Activated naive CD8-positive, alpha-beta T cell treated with anti-CD3 and anti-CD28 coated beads, Interleukin-2, amount 50 U/mL, for 24 hours (primary cell): ENCODE measurements at places on chromosomes 3 and 15.

DNA sequence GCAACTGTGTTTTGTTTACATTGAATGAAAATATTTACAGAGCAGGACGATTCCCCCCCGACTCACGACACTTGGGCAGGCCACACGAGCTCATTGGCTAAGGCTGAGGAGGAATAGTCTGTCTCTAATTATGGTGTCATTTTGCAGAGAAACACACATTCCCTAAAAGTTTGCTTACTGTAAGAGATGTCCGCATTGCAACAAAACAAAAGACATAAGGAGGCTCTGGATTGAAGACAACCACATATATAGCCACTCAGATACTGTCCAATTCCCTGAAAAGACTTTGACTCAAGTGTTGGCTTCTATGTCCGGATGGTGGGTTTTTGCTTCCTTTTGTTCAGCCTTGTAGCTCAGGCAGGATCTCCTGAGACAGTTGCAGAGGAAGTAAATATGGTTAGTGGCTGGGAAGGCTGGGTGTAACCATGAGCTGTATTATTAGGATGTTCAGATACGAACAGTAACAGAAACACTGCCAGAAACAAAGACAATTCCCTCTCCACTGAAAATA, 170.4 kb downstream of the KLHL25 start:
- peaks cover 6% of the 10 kb centered on the region for H3K4me1 ChIP-seq
- H3K4me3 ChIP-seq, result peak overlapping the region; percentile 4
- H3K27ac ChIP-seq, result peak overlapping the region; percentile 5
- H3K27me3 ChIP-seq, result no peaks in the 10 kb centered on the region
- no peak for DNase-seq

GRCh38 chr15:78988361-78988911, 43.6 kb upstream of the CTSH start:
- H3K27ac ChIP-seq, result no peak overlapping the region
- DNase-seq, result no peak
- no peaks in the 10 kb centered on the region for H3K36me3 ChIP-seq
- peaks cover 8% of the 10 kb centered on the region for H3K27me3 ChIP-seq
- no peak overlapping the region for H3K4me3 ChIP-seq
- H3K4me1 ChIP-seq, result peaks cover 3% of the 10 kb centered on the region

- no peak for DNase-seq
- no peak overlapping the region for H3K27ac ChIP-seq
- no peaks in the 10 kb centered on the region for H3K27me3 ChIP-seq
- no peaks in the 10 kb centered on the region for H3K4me1 ChIP-seq
- no peak overlapping the region for H3K4me3 ChIP-seq
- no peaks in the 10 kb centered on the region for H3K36me3 ChIP-seq
Observed at GRCh38 chr15:58433597-58434333, 2.0 kb downstream of the LIPC start.

GRCh38 chr15:99303907-99304306, 52.6 kb downstream of the LRRC28 start:
- no peak for DNase-seq
- H3K27me3 ChIP-seq, result no peaks in the 10 kb centered on the region
- peaks cover 4% of the 10 kb centered on the region for H3K4me1 ChIP-seq
- H3K27ac ChIP-seq, result no peak overlapping the region
- H3K36me3 ChIP-seq, result no peaks in the 10 kb centered on the region

GRCh38 chr3:62962714-62963113, 87.5 kb upstream of the CADPS start:
- H3K4me1 ChIP-seq, result no peaks in the 10 kb centered on the region
- no peak for DNase-seq
- H3K27me3 ChIP-seq, result no peaks in the 10 kb centered on the region
- H3K4me3 ChIP-seq, result no peak overlapping the region

GRCh38 chr3:141114816-141115460, 63.8 kb downstream of the SPSB4 start:
- H3K36me3 ChIP-seq, result no peaks in the 10 kb centered on the region
- no peak overlapping the region for H3K27ac ChIP-seq
- DNase-seq, result no peak
- H3K4me1 ChIP-seq, result no peaks in the 10 kb centered on the region

- DNase-seq, result no peak
- H3K27me3 ChIP-seq, result no peaks in the 10 kb centered on the region
- H3K36me3 ChIP-seq, result no peaks in the 10 kb centered on the region
- no peaks in the 10 kb centered on the region for H3K4me1 ChIP-seq
- no peak overlapping the region for H3K27ac ChIP-seq
Observed at GRCh38 chr15:36232491-36232890, 346.9 kb upstream of the CDIN1 start.

DNA sequence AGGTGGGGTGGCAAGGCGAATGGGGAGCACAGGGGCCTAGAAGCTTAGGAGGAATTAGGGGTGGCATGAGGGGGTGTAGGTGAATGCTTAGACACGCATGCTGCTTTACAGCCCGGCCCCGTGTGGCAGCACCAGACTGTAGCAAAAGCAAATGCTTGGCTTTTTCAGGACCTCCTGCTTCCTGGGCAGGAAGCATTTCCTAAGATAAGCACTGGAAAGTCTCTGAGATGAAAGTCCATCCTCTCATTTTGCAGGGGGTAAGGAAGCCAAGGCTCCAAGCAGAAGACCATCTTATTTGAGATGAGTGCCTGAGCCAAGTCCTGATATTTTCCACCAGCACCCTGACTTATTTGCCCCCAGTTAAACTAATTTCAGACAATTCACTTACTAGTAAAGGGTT, 12.9 kb downstream of the SSUH2 start:
- peaks cover 15% of the 10 kb centered on the region for H3K27me3 ChIP-seq
- H3K36me3 ChIP-seq, result no peaks in the 10 kb centered on the region
- H3K27ac ChIP-seq, result no peak overlapping the region
- no peak for DNase-seq
- H3K4me1 ChIP-seq, result peaks cover 7% of the 10 kb centered on the region

DNA sequence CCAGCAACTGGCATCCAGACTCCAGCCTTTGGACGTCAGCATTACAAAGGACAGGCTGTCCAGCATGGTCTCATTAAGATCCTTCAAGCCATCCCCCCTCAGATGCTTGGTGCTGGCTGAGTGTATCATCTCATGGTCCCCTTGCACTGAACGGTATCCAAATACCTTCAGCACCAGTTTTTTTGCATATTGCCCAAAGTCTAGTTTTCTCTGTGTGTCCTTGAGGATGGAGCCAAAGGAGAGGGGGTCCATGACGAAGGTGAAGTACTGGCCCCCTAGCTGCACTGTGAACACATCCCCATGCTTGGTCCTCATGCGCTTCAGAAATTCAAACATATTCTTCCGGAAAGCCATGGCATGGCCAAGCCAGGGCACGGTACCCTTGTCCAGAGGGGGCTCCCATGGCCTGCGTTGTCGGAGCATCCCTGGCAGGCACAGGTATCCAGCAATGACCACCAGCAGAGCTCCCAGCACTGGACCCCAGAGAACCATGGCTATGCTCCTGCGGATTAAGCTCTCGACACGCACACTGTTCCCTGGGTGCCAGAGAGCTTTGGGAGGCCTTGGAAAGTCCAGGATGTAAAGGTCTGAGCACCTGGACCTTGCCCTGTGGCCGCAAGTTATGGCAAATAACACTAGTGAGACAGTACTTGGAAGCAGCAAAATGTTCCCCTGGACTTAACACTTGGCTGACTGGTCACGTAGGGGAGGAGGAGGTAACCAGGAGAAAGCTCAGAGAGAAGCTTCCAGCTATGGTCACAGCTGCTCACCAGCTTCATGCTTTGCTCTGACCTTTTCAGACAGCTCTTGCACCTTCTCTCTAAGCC, at the start of gene CYP8B1:
CYP8B1 (minus strand) TSS at position 555 of the 827 bp plus-strand sequence; CDS start at position 492, 63 bp downstream.
- DNase-seq, result no peak
- H3K4me3 ChIP-seq, result no peak within 1 kb of the TSS
- no peak within 1 kb of the TSS for H3K27ac ChIP-seq
- H3K27me3 ChIP-seq, result no peaks in the 10 kb centered on the region
- H3K4me1 ChIP-seq, result no peaks in the 10 kb centered on the region

GRCh38 chr3:67898916-67899315, 244.5 kb upstream of the SUCLG2 start:
- H3K27me3 ChIP-seq, result no peaks in the 10 kb centered on the region
- no peaks in the 10 kb centered on the region for H3K4me1 ChIP-seq
- no peak for DNase-seq
- H3K27ac ChIP-seq, result no peak overlapping the region
- no peaks in the 10 kb centered on the region for H3K36me3 ChIP-seq

DNA sequence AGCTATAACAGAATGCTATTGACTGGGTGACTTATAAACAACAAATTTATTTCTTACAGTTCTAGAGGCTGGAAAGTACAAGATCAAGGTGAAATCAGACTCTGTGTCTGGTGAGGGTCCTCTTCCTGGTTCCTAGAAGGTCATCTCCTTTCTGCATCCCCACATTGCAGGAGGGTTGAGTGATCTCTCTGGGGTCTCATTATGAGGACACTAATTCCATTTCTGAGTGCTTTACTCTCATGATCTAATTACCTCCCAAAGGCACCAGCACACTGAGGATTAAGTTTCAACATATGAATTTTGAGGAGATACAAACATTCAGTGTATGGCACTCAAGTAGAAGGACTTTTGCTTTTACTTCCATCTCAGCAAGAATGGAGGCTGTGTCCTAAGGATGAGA, 534.1 kb upstream of the KCNMB2 start:
- H3K4me3 ChIP-seq, result peak overlapping the region; percentile 38
- H3K36me3 ChIP-seq, result peaks cover 15% of the 10 kb centered on the region
- DNase-seq, result no peak
- peak overlapping the region; percentile 82 for H3K27ac ChIP-seq

DNA sequence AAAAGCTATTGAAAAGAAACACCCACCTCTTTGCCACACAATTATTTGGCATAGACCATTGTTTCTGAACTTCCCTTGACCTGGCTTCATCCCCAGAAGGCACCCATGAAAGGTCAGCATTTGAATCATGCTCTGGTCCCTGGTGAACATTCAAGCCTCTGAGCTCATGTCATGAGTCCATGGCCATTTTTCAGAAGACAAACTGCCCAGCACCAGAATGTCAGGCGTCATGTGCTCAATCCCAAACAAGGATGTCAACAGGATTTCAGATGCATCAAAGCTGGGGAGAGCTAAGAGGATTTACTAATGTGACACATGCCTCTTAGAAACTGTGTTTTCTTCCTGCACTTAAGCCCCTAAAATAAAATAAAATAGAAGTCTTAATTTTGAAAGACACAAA, 41.3 kb downstream of the TMED3 start:
- DNase-seq, result no peak
- H3K4me3 ChIP-seq, result no peak overlapping the region
- no peak overlapping the region for H3K27ac ChIP-seq
- H3K4me1 ChIP-seq, result no peaks in the 10 kb centered on the region
- peaks cover 2% of the 10 kb centered on the region for H3K36me3 ChIP-seq

- peaks cover 3% of the 10 kb centered on the region for H3K4me1 ChIP-seq
- DNase-seq, result no peak
- H3K36me3 ChIP-seq, result no peaks in the 10 kb centered on the region
- H3K4me3 ChIP-seq, result no peak overlapping the region
- no peak overlapping the region for H3K27ac ChIP-seq
- no peaks in the 10 kb centered on the region for H3K27me3 ChIP-seq
Observed at GRCh38 chr3:52186729-52187128, 11.2 kb upstream of the ALAS1 start.

- H3K27ac ChIP-seq, result no peak overlapping the region
- peaks cover 1% of the 10 kb centered on the region for H3K36me3 ChIP-seq
- no peak overlapping the region for H3K4me3 ChIP-seq
- H3K4me1 ChIP-seq, result no peaks in the 10 kb centered on the region
- DNase-seq, result no peak
Observed at GRCh38 chr3:52357151-52358080, 41.3 kb downstream of the DNAH1 start.

- H3K4me1 ChIP-seq, result peaks cover 1% of the 10 kb centered on the region
- H3K4me3 ChIP-seq, result no peak overlapping the region
- no peak for DNase-seq
- no peak overlapping the region for H3K27ac ChIP-seq
Observed at GRCh38 chr15:55434989-55435825, 26.9 kb downstream of the PIERCE2 start.

DNA sequence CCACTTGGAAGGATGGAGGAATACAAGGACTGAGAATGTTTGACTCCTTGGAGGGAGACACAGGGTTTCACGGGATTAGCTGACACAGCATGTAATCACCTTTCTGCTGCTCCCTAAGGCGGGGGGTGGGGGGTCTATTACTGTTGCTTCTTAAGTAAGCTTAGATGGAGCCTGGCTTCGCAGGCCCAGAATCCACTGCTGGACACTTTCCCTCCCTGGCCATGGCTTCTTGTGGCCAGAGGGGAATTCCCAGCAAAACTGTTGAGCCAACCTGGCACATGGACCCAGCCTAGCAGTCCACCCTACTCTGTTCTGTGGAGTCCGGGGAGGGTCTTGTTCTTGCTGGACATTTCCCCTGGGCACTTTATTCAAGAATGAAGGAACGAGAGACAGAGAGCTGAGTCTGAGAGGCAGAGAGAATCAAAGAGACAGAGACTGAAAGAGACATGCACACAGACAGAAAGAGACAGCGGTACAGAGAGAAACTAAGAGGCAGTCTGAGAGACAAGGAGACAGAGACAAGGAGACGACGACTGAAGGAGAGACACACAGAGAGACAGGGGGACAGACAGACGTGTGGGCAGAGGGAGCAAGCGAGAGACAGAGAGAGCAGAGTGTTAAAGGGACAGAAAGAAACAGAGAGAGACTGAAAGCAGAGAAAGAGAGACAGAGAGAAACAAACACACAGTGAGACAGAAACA, 55.6 kb upstream of the DLG1 start:
- no peak for DNase-seq
- H3K4me3 ChIP-seq, result no peak overlapping the region
- no peaks in the 10 kb centered on the region for H3K36me3 ChIP-seq
- peaks cover 10% of the 10 kb centered on the region for H3K27me3 ChIP-seq
- no peak overlapping the region for H3K27ac ChIP-seq

DNA sequence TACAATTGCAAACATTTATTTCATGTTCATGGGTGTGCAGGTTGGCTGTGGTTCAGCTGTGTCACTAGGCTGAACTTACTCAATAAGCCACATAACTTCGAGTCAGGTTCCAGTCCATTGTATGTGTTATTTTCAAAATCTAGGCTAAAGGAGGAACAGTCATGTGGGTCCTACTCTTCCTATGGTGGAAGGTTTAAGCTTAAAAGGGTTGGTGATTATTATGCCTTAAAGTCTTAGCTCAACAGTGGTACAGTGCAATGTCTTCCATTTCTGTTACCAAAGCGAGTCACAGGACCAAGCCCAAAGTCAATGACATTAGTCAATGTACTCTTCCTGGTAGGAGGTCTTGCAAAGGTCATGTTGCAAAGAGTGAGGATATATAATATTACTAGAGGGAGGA, 78.2 kb downstream of the ATG7 start:
- no peaks in the 10 kb centered on the region for H3K27me3 ChIP-seq
- peaks cover 3% of the 10 kb centered on the region for H3K4me1 ChIP-seq
- H3K4me3 ChIP-seq, result no peak overlapping the region
- H3K27ac ChIP-seq, result no peak overlapping the region
- peaks cover 63% of the 10 kb centered on the region for H3K36me3 ChIP-seq

DNA sequence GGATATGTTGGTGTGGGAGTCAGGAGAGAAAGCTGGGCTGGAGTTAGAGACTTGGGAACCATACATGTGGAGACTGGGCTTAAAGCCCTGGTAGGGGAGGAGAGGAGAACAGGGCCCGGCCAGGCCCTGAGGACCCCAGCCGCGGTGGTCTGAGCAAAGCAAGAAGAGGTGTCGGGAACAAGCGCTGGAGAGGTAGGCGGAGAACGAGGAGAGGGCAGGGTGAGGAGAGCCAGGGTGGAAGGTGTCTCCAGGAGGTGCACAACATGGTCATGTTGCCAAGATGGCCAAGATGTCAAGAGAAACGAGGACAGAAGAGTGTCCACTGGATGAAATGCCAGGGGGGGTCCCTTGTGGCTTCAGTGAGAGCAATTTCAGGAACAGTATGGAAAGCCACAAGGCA, 5.5 kb downstream of the CHAC1 start:
- no peaks in the 10 kb centered on the region for H3K27me3 ChIP-seq
- peaks cover 29% of the 10 kb centered on the region for H3K4me1 ChIP-seq
- no peak overlapping the region for H3K4me3 ChIP-seq
